Occipital lobe (tissue), 3 donors: ENCODE measurements at places on chromosomes 4 and X. TPM values are rescaled to one million over a fixed set of nuclear protein-coding genes. Genes with fewer than 3 reads are reported as not detected.

Gene TNIP3
- 0.47 TPM for total RNA-seq

Gene LANCL3
- total RNA-seq: 1.4 TPM

Gene ZNF518B
- total RNA-seq: 126 TPM

Gene RAI2
- 3.1 TPM for total RNA-seq

Gene DCHS2
- 3.7 TPM for total RNA-seq

Gene RTL3
- total RNA-seq: not detected

Gene ATG4A
- total RNA-seq: 8.4 TPM

Gene UGT2B11
- total RNA-seq: not detected

Gene PRDM5
- total RNA-seq: 17.2 TPM

Gene KIAA0232
- total RNA-seq: 50.8 TPM

Gene TIMM17B
- 27.9 TPM for total RNA-seq

Gene KLHL8
- total RNA-seq: 175 TPM

Gene SYN1
- 17.5 TPM for total RNA-seq

Gene SMIM14
- 59.9 TPM for total RNA-seq

Gene EFHC2
- 1.9 TPM for total RNA-seq

Gene FAT1
- total RNA-seq: 28.4 TPM

Gene CT83
- total RNA-seq: not detected
